ENCODE measurements at places on chromosomes 13 and 19. TPM values are rescaled to one million over a fixed set of nuclear protein-coding genes. Genes with fewer than 3 reads are reported as not detected.

- H3K27ac ChIP-seq = peak overlapping the region; percentile 93
- H3K4me3 ChIP-seq = peak overlapping the region; percentile 69
- H3K36me3 ChIP-seq = no peaks in the 10 kb centered on the region
These were observed 31.6 kb downstream of the CCNE1 start for GRCh38 chr19:29843180-29844051.

DNA sequence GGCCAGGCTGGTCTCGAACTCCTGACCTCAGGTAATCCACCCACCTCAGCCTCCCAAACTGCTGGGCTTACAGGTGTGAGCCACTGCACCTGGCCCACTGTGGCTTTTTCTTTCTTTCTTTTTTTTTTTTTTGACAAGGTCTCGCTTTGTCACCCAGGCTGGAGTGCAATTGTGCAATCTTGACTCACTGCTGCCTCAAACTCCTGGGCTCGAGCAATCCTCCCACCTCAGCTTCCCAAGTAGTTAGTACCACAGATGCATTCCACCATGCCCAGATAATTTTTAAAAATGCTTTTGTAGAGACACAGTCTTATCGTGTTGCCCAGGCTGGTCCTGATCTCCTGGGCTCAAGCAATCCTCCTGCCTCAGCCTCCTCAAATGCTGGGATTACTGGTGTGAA is 12.1 kb upstream of the FCGBP start:
- no peaks in the 10 kb centered on the region for H3K36me3 ChIP-seq
- no peak for DNase-seq
- H3K4me3 ChIP-seq = no peak overlapping the region
- peaks cover 21% of the 10 kb centered on the region for H3K4me1 ChIP-seq

- H3K36me3 ChIP-seq = peaks cover 49% of the 10 kb centered on the region
- peak overlapping the region; percentile 91 for H3K27ac ChIP-seq
- peak overlapping the region; percentile 94 for H3K4me3 ChIP-seq
- no peak for DNase-seq
- peaks cover 37% of the 10 kb centered on the region for H3K4me1 ChIP-seq
These were observed 1.6 kb downstream of the LSM7 start for GRCh38 chr19:2326699-2327360.

GRCh38 chr13:23427881-23428528 is 5.5 kb downstream of the SACS start:
- no peaks in the 10 kb centered on the region for H3K27me3 ChIP-seq
- DNase-seq = no peak
- peaks cover 12% of the 10 kb centered on the region for H3K4me1 ChIP-seq

DNA sequence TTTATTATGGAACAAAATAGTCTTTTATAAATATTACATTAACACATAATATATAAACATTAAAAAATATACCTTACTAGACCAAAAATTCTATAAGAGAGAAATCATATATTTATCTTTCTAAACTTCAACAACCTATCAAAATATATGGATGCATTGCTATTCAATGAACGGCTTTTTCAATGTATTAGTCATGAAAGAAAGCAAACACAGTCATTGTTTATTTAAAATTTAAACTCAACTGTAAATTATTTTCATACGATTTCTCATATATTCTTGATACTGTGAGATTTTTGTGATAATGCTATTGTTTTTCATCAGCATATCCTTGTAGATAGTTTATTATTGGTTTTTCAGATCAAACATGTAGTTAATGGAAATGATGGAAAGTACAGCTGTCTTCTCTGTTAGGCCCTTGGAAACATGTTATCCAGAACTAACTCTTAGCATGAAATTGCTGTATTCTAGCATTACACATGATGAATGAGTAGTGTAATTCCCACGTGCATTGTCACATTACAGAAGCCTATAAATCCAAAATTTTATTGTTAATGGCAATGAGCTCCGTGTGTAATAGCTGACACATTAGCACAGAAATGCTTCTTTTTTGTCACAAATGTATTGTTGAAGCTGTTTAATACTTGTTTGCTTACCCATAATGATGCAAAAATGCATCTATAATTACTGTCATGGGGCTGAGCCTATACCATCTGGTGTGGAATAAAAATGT is 1639.9 kb downstream of the SLITRK5 start:
- H3K4me3 ChIP-seq = no peak overlapping the region
- no peaks in the 10 kb centered on the region for H3K4me1 ChIP-seq
- H3K27ac ChIP-seq = no peak overlapping the region
- no peaks in the 10 kb centered on the region for H3K36me3 ChIP-seq
- H3K27me3 ChIP-seq = no peaks in the 10 kb centered on the region
- DNase-seq = no peak

- peak; percentile 91 for DNase-seq
- peak within 1 kb of the TSS; percentile 99 for H3K27ac ChIP-seq
- peak within 1 kb of the TSS; percentile 80 for H3K4me3 ChIP-seq
- no peaks in the 10 kb centered on the region for H3K36me3 ChIP-seq
- no peaks in the 10 kb centered on the region for H3K27me3 ChIP-seq
These were observed at the start of gene KPNA3 for GRCh38 chr13:49792550-49793324. Gene KPNA3, minus strand, starts transcription at chr13:49792682. Its CDS starts 176 bp downstream, at chr13:49792506.

GRCh38 chr13:44231786-44232516 is 141.7 kb upstream of the SERP2 start:
- no peaks in the 10 kb centered on the region for H3K27me3 ChIP-seq
- peak overlapping the region; percentile 61 for H3K27ac ChIP-seq
- no peak for DNase-seq

DNA sequence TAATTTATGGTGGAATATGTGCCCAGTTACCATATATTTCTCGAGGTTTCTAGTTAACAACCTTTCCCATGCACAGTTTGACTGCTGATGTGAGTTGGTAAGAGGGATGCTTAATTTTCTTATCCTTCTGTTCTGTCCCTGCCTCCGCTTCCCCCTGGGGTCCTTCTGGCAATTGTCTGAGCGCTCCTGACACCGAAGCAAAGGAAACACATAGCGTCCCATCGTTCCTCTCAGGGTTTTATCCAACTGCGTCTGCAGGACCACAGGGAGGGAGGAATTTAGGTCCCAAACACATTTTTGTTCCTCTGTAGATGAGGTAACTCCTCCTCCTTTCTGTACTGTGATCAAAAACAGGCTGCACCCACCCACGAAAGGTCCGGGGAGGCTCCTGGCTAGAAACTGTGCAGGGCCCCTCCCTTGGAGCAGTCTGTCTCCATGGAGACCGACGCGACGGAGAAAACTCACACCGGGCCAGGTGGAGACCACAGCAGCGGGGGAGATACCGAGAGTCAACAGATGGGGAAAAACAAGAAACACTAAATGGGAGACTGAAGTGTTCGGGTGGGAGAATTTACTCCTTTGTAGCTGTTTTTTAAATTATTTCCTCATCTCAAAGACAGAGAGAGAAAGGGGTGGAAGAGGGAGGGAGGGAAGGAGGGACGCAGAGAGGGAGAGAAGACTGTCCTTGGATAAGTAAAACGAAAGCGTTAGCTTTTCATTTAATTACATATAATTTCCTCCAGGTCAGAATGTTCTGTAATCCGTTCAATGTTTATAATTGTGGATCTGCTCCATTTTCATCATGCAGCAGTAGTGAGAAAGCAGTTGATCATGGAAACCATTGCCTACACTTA is 191.8 kb upstream of the NBEA start:
- DNase-seq = no peak
- H3K27ac ChIP-seq = no peak overlapping the region
- H3K36me3 ChIP-seq = no peaks in the 10 kb centered on the region
- no peaks in the 10 kb centered on the region for H3K27me3 ChIP-seq
- peak overlapping the region; percentile 55 for H3K4me3 ChIP-seq
- peaks cover 29% of the 10 kb centered on the region for H3K4me1 ChIP-seq

GRCh38 chr13:24243302-24243701 is 66.1 kb upstream of the C1QTNF9 start:
- H3K27ac ChIP-seq = no peak overlapping the region
- no peaks in the 10 kb centered on the region for H3K4me1 ChIP-seq
- no peaks in the 10 kb centered on the region for H3K27me3 ChIP-seq
- no peaks in the 10 kb centered on the region for H3K36me3 ChIP-seq
- H3K4me3 ChIP-seq = no peak overlapping the region
- DNase-seq = no peak

GRCh38 chr13:110136660-110137585 is 170.0 kb downstream of the COL4A1 start:
- no peaks in the 10 kb centered on the region for H3K36me3 ChIP-seq
- no peaks in the 10 kb centered on the region for H3K27me3 ChIP-seq
- DNase-seq = no peak
- H3K4me3 ChIP-seq = no peak overlapping the region
- H3K4me1 ChIP-seq = peaks cover 9% of the 10 kb centered on the region

GRCh38 chr13:49939321-49939720 is 3.2 kb upstream of the SPRYD7 start:
- peaks cover 45% of the 10 kb centered on the region for H3K4me1 ChIP-seq
- H3K4me3 ChIP-seq = no peak overlapping the region
- H3K27ac ChIP-seq = no peak overlapping the region
- no peaks in the 10 kb centered on the region for H3K36me3 ChIP-seq
- no peak for DNase-seq
- H3K27me3 ChIP-seq = no peaks in the 10 kb centered on the region

DNA sequence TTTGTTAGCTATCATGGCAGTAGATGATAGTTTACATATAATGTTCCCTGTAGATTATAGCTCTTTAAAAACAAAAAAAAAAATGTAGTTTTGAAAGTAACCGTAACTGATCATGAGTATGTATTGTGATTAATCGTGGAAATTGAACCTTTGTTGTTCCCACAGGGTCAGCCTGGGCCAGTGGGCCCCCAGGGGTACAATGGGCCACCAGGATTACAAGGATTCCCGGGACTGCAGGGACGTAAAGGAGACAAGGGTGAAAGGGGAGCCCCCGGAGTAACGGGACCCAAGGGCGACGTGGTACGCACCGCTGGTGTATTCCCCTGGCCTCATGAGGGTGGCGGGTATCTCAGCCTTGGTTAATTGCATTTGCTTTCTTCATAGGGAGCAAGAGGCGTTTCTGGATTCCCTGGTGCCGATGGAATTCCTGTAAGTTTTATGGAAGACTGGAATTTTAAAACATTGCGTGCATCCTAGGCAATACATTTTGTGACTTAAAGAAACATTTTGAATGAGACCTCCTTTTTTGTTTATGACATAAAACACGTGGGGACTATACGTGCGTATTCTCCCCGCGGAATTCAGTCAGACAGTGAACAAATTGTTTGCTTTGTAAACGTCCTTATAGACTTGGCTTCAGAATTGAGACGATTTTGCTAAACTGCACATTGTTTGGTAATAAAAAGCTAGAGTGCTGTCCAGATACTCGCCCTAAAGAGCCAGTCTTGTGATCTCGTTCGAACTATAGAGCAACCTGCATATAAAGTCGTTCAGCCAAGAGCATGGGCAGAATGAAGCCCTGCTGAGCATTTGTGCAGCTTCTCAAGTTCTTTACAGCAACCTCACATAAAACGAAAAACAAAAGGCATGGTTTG is 117.7 kb downstream of the COL4A2 start:
- H3K27me3 ChIP-seq = no peaks in the 10 kb centered on the region
- no peak overlapping the region for H3K27ac ChIP-seq
- H3K36me3 ChIP-seq = no peaks in the 10 kb centered on the region
- no peak for DNase-seq

- H3K27ac ChIP-seq = no peak overlapping the region
- H3K4me3 ChIP-seq = no peak overlapping the region
- no peaks in the 10 kb centered on the region for H3K4me1 ChIP-seq
- no peak for DNase-seq
- H3K36me3 ChIP-seq = peaks cover under 1% of the 10 kb centered on the region
- H3K27me3 ChIP-seq = no peaks in the 10 kb centered on the region
These were observed 13.9 kb downstream of the ZNF543 start for GRCh38 chr19:57334191-57334590.

DNA sequence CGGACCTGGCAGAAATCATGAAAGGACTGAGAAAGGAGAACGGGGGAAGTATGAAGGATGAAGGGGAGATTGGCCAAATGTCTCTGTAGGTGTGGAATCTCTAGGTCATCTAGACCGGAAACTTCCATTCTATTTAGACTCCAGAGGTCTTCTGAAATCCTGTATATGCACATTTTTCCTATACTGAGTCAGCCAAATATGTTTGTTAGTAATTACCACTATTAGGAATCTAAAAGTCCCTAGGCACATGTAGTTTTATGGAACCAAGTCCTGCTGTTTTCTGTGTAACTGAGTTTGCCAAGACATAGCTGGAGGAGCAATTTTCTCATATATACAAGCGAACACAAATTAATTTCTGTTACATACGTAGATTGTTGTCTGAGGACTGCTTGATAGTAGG is 498.1 kb downstream of the GPC5 start:
- H3K27me3 ChIP-seq = no peaks in the 10 kb centered on the region
- H3K4me3 ChIP-seq = no peak overlapping the region
- no peaks in the 10 kb centered on the region for H3K4me1 ChIP-seq
- no peaks in the 10 kb centered on the region for H3K36me3 ChIP-seq

DNA sequence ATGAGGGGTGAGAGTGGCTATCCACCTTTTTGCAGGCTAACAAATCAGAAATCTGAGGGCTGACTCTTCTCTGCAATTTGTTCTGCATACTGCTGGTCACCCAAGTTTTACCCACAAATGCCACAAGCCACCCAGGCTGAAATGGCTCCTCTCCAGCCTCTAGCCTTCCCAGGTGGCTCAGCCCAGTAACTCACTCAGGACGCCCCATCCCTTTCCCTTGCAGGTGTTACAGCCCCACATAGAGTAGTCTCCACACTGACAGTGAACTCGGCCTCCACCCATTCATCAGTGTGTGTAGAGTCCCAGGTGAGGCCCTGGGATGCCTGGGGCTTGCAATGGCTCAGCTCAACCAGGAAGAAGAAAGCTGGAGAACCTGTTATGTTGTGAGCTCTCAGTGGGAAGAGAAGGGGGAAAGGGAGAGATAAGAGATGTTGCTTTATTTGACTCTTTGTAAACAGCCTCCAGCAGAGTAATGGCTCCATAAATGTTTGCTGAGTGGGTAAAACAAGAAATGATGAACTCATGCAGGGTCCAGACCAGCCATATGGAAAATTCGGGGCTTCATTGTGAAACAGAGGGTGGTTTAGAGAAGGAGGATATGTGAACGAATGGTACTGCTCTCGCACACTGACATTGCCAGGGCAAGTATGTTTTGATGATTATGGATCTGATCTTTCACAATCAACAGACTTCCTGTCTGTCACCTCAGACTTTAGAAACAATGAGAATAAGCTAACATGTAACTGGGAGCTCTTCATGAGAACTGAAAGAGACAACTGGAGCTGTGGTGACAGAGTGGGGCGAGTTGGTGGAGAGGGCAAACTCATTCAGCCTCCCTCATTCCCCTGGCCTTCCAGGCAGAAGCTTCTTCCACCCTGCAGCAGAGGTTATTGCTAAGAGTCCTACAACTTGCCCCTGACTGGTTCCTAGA is 74.2 kb upstream of the RFC3 start:
- no peaks in the 10 kb centered on the region for H3K27me3 ChIP-seq
- H3K27ac ChIP-seq = no peak overlapping the region
- H3K4me3 ChIP-seq = no peak overlapping the region
- H3K4me1 ChIP-seq = peaks cover 34% of the 10 kb centered on the region
- no peak for DNase-seq

GRCh38 chr19:5343848-5344247 is 3.2 kb upstream of the PTPRS start:
- DNase-seq = no peak
- H3K4me1 ChIP-seq = peaks cover 10% of the 10 kb centered on the region
- no peaks in the 10 kb centered on the region for H3K36me3 ChIP-seq
- H3K27me3 ChIP-seq = peaks cover 4% of the 10 kb centered on the region
- H3K27ac ChIP-seq = no peak overlapping the region

Gene GTF2F2
- total RNA-seq = 22.3 TPM

Gene PODNL1
- 2.3 TPM for total RNA-seq

Gene SLC15A1
- 1.7 TPM for total RNA-seq

Gene CEACAM1
- total RNA-seq = 135 TPM

Gene SIN3B
- total RNA-seq = 11.2 TPM

Gene RNASEH2A
- total RNA-seq = 19.2 TPM

Gene BRME1
- 4.0 TPM for total RNA-seq

Gene TMEM190
- not detected for total RNA-seq

Gene SMIM44
- not detected for total RNA-seq

Gene PABPC3
- 0.23 TPM for total RNA-seq

Gene CEACAM7
- 102 TPM for total RNA-seq

Gene ZNF177
- total RNA-seq = 0.26 TPM
